Right kidney (tissue), 9 donors: ENCODE measurements at places on chromosomes 7 and 10.
A peak's percentile ranks its signal among the peaks of the same experiment; 100 is the strongest.

DNA sequence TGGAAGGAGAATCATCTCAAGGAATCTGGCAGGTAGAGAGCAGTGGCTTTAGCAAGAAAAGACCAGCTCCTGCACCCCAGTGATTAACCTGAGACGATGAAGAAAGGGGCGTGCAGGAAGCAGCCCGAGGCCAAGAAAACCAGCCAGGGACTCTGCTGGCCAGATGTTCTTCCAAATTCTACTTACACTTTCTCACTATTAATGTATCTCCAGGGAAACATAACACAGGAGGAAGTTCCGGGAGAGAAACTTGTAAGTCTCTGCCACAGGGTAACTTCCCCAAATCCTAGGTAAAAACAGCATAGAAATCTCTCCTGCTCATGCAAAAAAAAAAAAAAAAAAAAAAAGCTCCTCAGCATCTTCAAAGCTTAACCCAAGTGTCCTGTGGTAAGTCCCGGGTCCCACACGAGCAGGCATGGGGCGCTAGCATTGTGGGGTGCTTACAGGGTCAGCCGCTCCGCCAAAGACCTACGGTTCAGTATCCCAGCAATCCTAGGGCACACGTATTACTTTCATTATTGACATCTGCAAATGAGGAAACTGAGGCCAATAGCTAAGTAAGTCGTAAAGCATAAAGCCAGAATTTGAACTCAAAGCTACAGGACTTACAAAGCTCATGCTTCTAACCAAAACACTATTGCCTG lies 97.2 kb upstream of the GNA12 start:
- no peak for DNase-seq

DNA sequence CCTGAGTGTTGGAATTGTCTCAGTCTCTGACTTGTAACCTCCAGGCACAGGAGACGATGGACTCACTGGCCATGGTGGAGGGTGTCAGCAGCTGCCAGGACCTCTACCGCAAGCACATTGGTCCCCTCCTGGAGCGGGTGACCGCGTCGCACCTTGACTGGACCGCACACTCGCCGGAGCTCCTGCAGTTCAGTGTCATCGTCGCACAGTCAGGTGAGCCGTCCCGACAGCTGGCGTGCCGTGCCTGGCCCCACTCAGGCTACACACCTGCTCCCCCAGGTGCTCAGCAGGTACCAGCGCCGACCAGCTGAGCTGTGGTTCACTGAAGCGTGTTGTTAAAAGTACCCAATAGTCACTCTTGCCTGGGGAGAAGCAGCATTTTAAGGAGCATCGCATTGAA lies 36.7 kb upstream of the PRKAR1B start:
- DNase-seq: no peak

DNA sequence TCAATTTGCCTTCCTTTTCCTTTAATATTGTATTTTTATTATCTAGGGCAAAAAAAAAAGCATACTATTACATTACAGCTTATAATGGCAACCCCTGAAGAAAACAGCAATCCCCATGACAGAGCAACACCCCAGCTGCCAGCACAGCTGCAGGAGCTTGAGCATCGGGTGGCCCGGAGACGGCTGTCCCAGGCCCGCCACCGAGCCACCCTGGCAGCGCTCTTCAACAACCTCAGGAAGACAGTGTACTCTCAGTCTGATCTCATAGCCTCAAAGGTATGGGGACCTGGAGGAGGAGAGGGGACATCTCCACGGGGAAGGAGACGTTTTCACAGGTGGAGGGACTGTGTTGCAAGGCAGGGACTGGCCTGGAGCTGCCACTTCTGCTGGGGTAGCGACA lies 6.8 kb downstream of the STRA8 start:
- DNase-seq: no peak

GRCh38 chr10:77359950-77360520 lies 277.6 kb downstream of the KCNMA1 start:
- DNase-seq: no peak

- no peak for DNase-seq
Observed at GRCh38 chr7:5997210-5997808, 11.5 kb downstream of the PMS2 start.

- DNase-seq: no peak
Observed at GRCh38 chr7:25842201-25842733, 309.7 kb upstream of the NFE2L3 start.

GRCh38 chr10:83754857-83755256 lies 384.5 kb upstream of the GHITM start:
- DNase-seq: no peak

GRCh38 chr10:51224671-51225161 lies 150.4 kb downstream of the PRKG1 start:
- no peak for DNase-seq

GRCh38 chr7:43155636-43156035 lies 43.2 kb downstream of the HECW1 start:
- no peak for DNase-seq

- DNase-seq: no peak
Observed at GRCh38 chr7:147818317-147818716, 772.2 kb upstream of the C7orf33 start.

- DNase-seq: no peak
Observed at GRCh38 chr7:75914169-75914654, 743 bp upstream of the POR start.

DNA sequence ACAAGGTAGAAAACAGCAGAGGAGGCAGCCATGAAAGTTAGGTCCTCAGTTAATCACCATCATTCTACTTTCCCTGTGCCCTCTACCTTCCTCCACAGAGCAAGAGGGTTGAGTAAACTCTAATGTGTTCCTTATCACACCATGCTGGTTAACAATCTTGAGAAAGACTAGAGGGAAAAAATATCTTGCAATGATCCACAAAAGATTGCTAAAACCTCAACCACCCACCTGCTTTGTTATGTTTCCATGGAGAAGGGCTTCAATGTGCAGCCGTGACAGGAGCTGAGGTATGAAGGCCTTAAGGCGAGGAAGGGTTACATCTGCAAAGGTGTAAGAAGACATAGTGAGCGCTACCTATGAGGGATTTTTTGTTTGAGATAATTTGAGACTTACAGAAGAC lies 103.9 kb downstream of the IDE start:
- no peak for DNase-seq

DNA sequence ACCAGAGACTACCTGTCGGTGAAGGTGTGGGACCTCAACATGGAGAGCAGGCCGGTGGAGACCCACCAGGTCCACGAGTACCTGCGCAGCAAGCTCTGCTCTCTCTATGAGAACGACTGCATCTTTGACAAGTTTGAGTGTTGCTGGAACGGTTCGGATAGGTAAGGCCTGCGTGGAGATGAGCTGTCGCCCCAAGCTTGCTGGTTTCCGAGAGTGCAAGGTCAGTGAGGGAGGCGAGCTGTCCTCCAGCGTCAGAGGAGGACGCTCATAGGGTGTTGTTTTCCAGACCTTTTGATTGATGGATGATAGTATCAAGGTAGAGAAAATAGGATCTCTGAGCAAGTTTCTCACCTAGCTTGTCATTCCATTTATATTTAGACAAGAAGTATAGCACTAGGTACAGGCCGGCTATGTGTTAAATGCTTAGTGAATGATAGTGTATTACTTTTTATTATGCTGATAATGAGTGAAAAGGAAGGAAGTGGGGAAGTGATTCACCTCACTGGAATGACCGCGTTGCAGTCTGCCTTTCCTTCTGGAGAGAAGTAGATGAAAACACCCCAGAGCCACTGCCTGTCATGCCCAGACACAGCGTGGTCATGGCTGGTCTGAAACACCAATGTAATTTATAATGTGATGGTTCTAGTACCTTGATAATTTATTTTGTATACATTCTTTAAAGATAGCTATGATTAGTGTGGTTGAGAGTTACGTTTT lies 33.9 kb downstream of the BNIP3 start:
- no peak for DNase-seq

DNA sequence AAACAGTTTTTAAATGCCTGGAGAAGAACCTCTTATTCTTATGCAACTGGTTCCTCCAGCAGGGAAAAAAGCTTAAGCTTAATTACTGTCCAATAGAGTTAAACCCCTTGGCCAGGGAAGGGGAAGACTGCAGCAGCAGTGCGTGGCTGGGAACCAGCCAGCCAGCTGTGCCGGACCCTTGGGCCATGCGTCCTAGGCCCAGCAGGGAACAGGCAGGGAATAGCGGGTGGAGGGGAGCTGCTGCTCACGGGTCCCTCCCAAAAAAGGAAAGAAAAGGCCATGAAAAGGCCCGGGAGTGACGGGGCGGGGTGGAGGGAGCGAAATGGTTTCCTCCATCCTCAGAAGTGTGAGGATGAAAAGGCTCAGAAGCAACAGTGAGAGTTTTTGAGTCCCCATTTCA lies 35.2 kb upstream of the HECW1 start:
- DNase-seq: no peak

DNA sequence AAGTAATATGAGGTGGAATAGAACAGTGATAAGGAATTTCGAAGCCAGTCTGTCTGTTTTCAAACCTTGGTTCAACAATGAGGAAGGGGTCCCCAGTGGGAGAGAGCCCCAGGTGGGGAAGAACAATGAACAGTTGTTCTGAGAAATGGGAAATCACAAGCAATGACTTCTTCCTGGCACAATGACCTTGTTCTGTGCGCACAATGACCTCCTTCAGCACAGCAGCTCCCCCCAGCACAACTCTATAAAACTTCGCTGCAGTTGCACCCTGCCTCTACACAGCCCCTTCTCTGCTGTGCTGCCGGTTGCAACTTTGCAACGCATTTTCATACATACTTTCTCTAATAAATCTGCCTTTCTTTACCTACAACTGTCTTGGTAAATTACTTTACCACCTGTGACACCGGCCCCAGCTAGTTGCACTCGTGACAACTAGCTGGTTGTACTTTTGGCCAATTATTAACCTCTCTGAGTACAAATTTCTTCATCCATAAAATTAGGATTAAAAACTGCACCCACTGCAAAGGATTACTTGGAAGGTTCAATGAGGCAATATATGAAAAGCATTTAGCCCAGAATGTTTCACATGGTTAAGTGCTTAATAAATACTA lies 40.5 kb downstream of the ASB4 start:
- peak; percentile 29 for DNase-seq

DNA sequence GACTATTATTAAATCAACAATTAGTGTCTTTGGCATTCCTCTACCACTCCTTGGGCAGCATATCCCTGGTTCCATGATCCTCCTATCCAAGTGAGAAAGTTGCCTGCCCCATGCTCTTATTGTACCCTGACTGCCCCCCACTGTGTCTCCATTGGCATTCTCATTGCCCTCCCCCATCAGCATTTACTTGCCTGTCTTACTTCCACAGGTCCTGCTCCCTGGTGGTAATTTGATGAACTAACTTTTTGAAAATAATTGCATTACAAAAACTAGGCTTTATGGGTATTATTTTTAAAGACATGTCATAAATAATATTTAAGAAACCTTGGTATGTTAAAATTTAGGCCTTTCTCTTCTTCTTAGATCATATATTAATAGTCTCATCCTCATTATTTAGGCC lies 346.4 kb downstream of the PCLO start:
- no peak for DNase-seq
